ENCODE measurements at places on chromosomes 11 and 22. TPM values are rescaled to one million over a fixed set of nuclear protein-coding genes. Genes with fewer than 3 reads are reported as not detected.

The MB gene
- not detected for total RNA-seq

The OR51A2 gene
- not detected for total RNA-seq

The OR6T1 gene
- not detected for total RNA-seq

The MMP7 gene
- not detected for total RNA-seq

The IRAG1 gene
- 14.4 TPM for total RNA-seq

The GAB4 gene
- not detected for total RNA-seq

The CLDN5 gene
- total RNA-seq: 0.28 TPM

The OR2D2 gene
- total RNA-seq: 0.18 TPM

The FGF19 gene
- not detected for total RNA-seq

The CCDC157 gene
- 1.7 TPM for total RNA-seq

The OR4A16 gene
- total RNA-seq: not detected

The PGA3 gene
- not detected for total RNA-seq

The LUZP2 gene
- 0.14 TPM for total RNA-seq

The MMP11 gene
- 9.2 TPM for total RNA-seq

The PAMR1 gene
- total RNA-seq: 499 TPM

The CECR2 gene
- under 0.01 TPM for total RNA-seq

The TBX10 gene
- total RNA-seq: not detected

The PHOX2A gene
- total RNA-seq: not detected

The C11orf86 gene
- total RNA-seq: 0.28 TPM

The METTL15 gene
- 14.1 TPM for total RNA-seq

The CSNK2A3 gene
- total RNA-seq: 1.1 TPM

The GSC2 gene
- total RNA-seq: not detected

The GLYATL1 gene
- 0.57 TPM for total RNA-seq

The LINC01488 gene
- total RNA-seq: not detected

The MRPL40 gene
- total RNA-seq: 49.2 TPM
